ENCODE measurements at places on chromosomes 5 and 9. TPM values are rescaled to one million over a fixed set of nuclear protein-coding genes. Genes with fewer than 3 reads are reported as not detected.
A peak's percentile ranks its signal among the peaks of the same experiment; 100 is the strongest.

DNA sequence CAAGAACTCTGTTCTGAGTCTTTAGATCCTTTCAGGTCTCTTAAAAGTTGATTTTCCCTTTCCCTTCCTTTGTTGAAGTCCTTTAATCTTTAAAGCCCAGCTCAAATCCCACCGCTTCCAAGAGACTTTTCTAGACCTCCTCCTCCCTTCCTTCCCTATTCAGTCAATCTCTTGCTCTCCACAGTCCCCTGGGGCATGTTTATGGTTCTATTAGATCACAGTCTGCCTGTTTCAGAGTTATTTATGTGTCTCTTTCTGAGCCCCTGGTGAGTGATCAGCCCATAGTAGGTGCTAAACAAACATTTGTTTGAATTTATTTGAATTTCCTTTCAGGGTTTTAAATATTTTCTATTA lies 7.2 kb upstream of the ARSI start:
- no peaks in the 10 kb centered on the region for H3K36me3 ChIP-seq
- no peaks in the 10 kb centered on the region for H3K4me1 ChIP-seq
- H3K4me3 ChIP-seq: no peak overlapping the region
- no peak overlapping the region for H3K27ac ChIP-seq
- no peaks in the 10 kb centered on the region for H3K27me3 ChIP-seq

DNA sequence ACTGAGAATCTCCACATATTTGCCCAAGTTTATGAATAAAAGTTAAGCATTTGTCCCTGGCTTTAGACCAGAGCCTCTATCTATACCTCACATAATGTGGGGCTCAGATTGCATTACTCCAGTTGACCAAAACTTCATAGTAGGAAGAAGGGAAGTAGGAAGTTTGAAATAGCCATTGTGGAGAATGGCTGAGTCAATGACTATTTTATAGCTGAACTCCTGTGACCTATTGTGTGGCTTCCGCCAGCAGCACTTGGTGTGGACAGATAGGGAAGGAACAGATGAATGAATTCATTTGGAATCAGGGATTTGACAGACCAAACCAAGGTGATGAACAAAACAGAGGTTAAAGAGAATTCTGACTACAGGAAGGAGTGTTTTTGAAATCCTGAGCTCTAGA lies 92.9 kb upstream of the LPAR1 start:
- H3K4me1 ChIP-seq: no peaks in the 10 kb centered on the region
- H3K27me3 ChIP-seq: no peaks in the 10 kb centered on the region
- no peak for DNase-seq
- no peak overlapping the region for H3K27ac ChIP-seq
- H3K36me3 ChIP-seq: no peaks in the 10 kb centered on the region
- H3K4me3 ChIP-seq: no peak overlapping the region

- no peaks in the 10 kb centered on the region for H3K27me3 ChIP-seq
- H3K36me3 ChIP-seq: no peaks in the 10 kb centered on the region
- H3K4me1 ChIP-seq: no peaks in the 10 kb centered on the region
- H3K4me3 ChIP-seq: no peak overlapping the region
Measured at GRCh38 chr5:53446908-53447307, 33.5 kb upstream of the FST start.

- no peak for DNase-seq
- no peaks in the 10 kb centered on the region for H3K4me1 ChIP-seq
- no peak overlapping the region for H3K4me3 ChIP-seq
Measured at GRCh38 chr9:125691869-125692268, 15.1 kb downstream of the MAPKAP1 start.

DNA sequence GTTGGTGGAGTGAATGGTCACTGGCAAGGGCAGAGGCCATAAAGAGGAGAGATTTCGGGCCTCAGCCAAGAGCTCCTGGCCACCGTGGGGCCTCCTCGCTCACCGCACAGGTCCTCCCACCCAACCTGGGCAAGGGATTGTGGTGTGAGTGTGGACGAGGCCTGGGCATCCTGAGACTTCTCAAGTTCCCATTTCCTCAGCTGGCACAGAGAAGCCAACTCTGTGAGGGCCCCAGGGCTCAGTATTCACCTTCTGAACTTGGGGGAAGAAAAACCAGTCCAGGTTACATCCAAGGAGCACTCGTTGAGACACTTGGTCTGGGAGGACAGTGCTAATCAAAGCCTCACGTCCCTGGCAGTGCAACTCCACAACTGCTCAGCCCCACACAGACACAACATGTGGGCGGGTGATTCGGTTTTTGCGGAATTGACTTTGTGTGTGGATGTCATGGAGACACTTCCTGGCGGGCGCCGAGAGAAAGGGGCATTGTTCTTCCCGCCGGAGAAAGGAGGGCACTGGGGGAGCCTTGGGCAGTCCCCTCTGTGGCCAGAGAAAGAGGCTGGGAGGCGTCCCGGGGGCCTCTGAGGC lies 28.5 kb upstream of the NKD2 start:
- H3K4me1 ChIP-seq: no peaks in the 10 kb centered on the region
- no peaks in the 10 kb centered on the region for H3K27me3 ChIP-seq
- no peak overlapping the region for H3K27ac ChIP-seq
- H3K4me3 ChIP-seq: no peak overlapping the region
- no peaks in the 10 kb centered on the region for H3K36me3 ChIP-seq
- no peak for DNase-seq

DNA sequence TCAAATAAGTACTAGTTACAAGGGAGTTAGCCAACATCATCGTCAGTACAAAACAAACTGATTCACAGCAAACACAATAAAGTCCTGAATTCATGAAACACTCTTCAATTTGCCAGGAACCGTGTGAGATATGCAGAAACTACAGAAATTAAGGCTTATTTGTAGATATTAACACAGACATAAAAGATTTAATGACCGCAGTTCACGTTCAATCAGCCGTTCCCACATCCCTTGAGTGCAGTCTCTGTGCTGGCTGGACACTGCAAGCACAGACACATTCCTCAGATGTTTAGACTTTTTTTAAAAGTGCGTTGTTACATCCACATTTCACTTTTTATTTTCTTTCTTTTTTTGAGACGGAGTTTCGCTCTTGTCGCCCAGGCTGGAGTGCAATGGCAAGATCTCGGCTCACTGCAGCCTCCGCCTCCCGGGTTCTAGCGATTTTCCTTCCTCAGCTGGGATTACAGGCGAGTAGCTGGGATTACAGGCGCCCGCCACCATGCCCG lies 566 bp upstream of the CEP78 start:
- H3K27me3 ChIP-seq: no peaks in the 10 kb centered on the region
- H3K4me3 ChIP-seq: peak overlapping the region; percentile 67
- H3K4me1 ChIP-seq: peaks cover 6% of the 10 kb centered on the region
- peak overlapping the region; percentile 89 for H3K27ac ChIP-seq

- H3K4me3 ChIP-seq: no peak overlapping the region
- no peaks in the 10 kb centered on the region for H3K36me3 ChIP-seq
- no peaks in the 10 kb centered on the region for H3K27me3 ChIP-seq
Measured at GRCh38 chr9:136487672-136488071, 4.8 kb upstream of the SEC16A start.

DNA sequence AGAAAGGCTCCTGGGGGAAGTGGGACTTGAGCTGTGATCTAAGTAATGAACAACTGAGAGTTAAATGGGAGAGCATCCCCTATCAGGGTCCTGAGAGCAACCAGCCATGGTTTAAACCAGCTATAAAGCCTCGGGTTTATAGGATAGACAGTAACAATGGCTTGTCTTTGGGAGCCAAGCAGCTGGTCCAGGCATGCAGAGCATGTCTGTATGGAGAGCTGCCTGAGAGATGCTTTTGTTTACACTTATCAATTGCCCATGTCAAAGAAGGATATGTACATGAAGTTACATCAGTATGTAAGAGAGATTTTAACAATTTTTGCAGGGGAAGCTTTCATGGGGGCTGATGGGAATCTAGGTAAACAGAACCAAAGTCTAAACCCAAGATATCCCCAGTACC lies 4.4 kb downstream of the TGFBI start:
- DNase-seq: no peak
- H3K27me3 ChIP-seq: no peaks in the 10 kb centered on the region
- H3K4me3 ChIP-seq: no peak overlapping the region
- no peaks in the 10 kb centered on the region for H3K36me3 ChIP-seq
- peaks cover 21% of the 10 kb centered on the region for H3K4me1 ChIP-seq
- no peak overlapping the region for H3K27ac ChIP-seq

DNA sequence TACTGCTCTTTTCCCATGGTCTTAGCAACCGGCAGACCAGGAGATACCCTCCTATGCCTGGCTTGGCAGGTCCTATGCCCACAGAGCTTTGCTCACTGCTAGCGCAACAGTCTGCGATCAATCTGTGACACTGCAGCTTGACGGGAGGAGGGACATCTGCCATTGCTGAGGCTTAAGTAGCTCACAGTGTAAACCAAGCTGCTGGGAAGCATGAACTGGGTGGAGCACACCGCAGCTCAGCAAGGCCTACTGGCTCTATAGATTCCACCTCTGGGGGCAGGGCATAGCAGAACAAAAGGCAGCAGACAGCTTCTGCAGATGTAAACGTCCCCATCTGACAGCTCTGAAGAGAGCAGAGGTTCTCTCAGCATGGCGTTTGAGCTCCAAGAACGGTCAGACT lies 40.4 kb downstream of the MCTP1 start:
- no peaks in the 10 kb centered on the region for H3K27me3 ChIP-seq
- no peaks in the 10 kb centered on the region for H3K4me1 ChIP-seq
- DNase-seq: no peak
- H3K36me3 ChIP-seq: no peaks in the 10 kb centered on the region
- H3K4me3 ChIP-seq: no peak overlapping the region

DNA sequence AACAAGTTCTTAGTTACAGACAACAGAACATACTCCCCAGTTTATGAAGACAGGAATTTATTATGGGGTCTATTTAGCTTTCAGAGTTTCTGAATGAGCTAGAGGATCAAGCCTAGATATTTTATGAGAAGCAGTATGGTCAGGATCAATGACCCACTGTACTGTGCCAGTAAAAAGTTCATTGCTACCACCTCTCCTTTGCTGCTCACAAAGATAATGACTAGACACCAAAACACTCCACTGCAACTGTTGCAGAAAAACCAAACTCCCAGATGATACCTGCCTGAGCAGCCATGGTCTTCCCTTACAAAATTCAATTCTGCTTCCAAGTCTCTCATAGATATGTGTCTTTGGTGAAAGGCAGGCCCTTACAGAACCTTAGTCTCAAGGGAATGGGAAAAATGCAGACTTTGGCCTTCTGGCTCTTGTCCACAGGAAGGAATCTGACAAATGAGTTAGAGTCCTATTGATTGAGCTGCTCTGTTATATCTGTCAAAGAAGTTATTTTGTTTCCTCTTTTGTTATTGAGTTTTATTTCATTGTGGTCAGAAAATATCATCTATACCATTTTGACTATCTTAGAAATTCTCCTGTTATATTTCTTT lies 74.7 kb upstream of the RASGRF2 start:
- no peaks in the 10 kb centered on the region for H3K4me1 ChIP-seq
- no peak overlapping the region for H3K27ac ChIP-seq
- no peaks in the 10 kb centered on the region for H3K36me3 ChIP-seq
- no peaks in the 10 kb centered on the region for H3K27me3 ChIP-seq

GRCh38 chr9:110141227-110141793 lies 66.6 kb downstream of the C9orf152 start:
- H3K4me3 ChIP-seq: no peak overlapping the region
- H3K27me3 ChIP-seq: no peaks in the 10 kb centered on the region
- H3K4me1 ChIP-seq: peaks cover 36% of the 10 kb centered on the region
- peak overlapping the region; percentile 74 for H3K27ac ChIP-seq

Gene ADAMTS12
- total RNA-seq: 2.3 TPM

Gene SPINK4
- total RNA-seq: not detected

Gene SMIM33
- total RNA-seq: not detected

Gene SLC34A3
- not detected for total RNA-seq
